DND-41 (cell line): ENCODE measurements at places on chromosomes 3 and 15.

- no peaks in the 10 kb centered on the region for H3K27me3 ChIP-seq
- no peak for DNase-seq
- H3K4me3 ChIP-seq, result no peak overlapping the region
- H3K4me1 ChIP-seq, result no peaks in the 10 kb centered on the region
- H3K27ac ChIP-seq, result no peak overlapping the region
- H3K36me3 ChIP-seq, result 0 out of 2 replicates have a peak, but pooled peaks cover 6% of the 10 kb centered on the region
Measured at GRCh38 chr3:20121088-20121487, 64.9 kb downstream of the SGO1 start.

- H3K27ac ChIP-seq, result no peak overlapping the region
- peaks cover 43% of the 10 kb centered on the region for H3K36me3 ChIP-seq
- no peaks in the 10 kb centered on the region for H3K27me3 ChIP-seq
- peaks cover 28% of the 10 kb centered on the region for H3K4me1 ChIP-seq
Measured at GRCh38 chr15:88897456-88898194, 2.3 kb upstream of the HAPLN3 start.

DNA sequence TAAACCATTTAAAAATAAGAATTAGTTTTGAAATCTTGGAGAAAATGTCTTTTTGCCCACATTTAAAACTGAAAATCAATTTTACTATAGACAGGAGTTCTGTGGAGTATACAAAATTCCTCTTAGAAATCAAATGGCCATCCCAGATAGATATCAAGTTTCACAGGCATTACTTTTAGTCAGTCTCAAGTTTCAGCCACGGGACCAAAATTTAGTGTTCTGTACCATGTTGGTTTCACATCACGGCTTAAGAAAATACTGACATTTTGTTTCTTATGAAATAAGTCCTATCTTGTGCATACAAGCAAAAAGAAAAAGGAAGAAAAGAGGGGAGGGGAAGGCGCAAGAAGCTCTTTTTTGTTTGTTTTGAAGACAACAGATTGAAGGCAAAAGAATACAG lies 45.7 kb downstream of the EIF2AK4 start:
- no peak for DNase-seq
- peaks cover 29% of the 10 kb centered on the region; the same call in 1 of the 2 replicates for H3K36me3 ChIP-seq
- H3K4me3 ChIP-seq, result no peak overlapping the region
- H3K4me1 ChIP-seq, result no peaks in the 10 kb centered on the region
- H3K27ac ChIP-seq, result no peak overlapping the region

GRCh38 chr3:64985072-64985471 lies 297.3 kb upstream of the ADAMTS9 start:
- no peaks in the 10 kb centered on the region for H3K27me3 ChIP-seq
- no peak overlapping the region for H3K27ac ChIP-seq
- H3K4me3 ChIP-seq, result no peak overlapping the region
- no peaks in the 10 kb centered on the region for H3K4me1 ChIP-seq
- no peak for DNase-seq
- H3K36me3 ChIP-seq, result no peaks in the 10 kb centered on the region

DNA sequence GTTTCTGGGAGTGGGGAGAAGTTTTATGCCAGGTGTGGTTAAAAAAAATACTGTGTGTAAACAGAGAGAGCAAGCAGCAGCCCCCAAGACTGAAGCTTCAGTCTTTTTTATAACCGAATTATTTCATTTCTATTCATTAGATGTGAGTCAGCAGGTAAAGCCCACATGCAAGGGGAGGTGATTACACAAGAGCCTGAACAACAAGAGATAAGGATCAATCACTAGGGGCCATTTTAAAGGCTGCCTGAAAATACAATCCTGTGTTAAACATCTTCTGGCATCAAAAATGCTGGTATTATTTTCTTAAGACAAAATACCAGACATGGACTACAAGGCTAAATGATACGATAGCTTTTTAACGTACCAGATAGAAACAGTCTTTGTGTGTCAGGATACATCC lies 217.3 kb downstream of the SUCLG2 start:
- H3K4me3 ChIP-seq, result no peak overlapping the region
- DNase-seq, result no peak
- H3K4me1 ChIP-seq, result no peaks in the 10 kb centered on the region
- H3K27me3 ChIP-seq, result no peaks in the 10 kb centered on the region
- H3K36me3 ChIP-seq, result no peaks in the 10 kb centered on the region
